C1 segment of cervical spinal cord (tissue), 14 donors: ENCODE measurements at places on chromosomes 2 and 18.

GRCh38 chr18:23330423-23330822, 122.7 kb upstream of the RIOK3 start:
- DNase-seq: no peak

DNA sequence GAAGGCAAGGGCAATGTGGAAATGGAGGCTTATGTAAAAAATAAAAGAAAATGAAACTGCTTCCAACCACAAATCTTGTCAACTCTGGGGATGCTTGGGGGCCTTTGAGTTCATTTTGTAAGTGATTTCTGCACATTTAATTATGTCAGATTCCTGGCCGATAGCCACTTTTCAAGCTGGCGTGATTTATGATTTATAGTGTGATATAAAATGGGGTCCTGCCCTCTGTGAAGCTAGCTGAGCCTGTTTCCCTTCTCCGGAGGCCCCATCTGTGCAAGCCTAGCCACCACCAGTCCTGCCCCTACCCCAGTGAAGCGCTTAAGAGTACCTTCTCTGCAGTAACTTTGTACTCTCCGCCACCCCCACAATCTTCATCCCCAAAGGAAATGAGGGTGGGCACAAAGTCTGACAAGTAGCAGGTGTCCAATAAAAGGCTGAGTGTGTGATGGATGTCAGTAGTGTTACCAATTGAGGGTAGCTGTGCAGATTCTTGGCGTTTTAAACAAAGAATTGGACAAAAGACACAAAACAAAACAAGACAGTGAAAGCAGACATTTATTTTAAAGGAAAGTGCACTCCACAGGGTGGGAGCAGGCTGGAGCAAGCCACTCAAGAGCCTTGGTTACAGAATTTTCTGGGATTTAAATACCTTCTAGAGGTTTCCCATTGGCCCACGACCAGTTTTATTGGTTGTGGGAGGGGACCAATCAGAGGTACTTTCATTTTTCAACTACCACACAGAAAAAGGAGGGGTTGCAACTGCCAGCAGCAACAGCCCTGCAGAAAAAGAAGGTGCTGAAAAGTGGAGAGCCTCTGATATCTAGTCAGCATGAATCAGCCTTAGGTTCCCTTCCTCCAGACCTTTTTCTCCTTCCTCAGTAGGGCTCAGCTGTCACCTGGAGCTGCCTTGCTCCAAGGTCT, 39.0 kb upstream of the SIX3 start:
- DNase-seq: no peak

- DNase-seq: no peak
These were observed 92.3 kb downstream of the KLF7 start for GRCh38 chr2:207073412-207073800.

- DNase-seq: no peak
These were observed 18.4 kb upstream of the CAB39 start for GRCh38 chr2:230694241-230694640.

- no peak for DNase-seq
These were observed 484.2 kb downstream of the PID1 start for GRCh38 chr2:228786901-228787300.

- no peak for DNase-seq
These were observed 13.6 kb upstream of the ZSCAN30 start for GRCh38 chr18:35303610-35304009.

GRCh38 chr18:68937029-68937599, 139.2 kb downstream of the CCDC102B start:
- DNase-seq: no peak

DNA sequence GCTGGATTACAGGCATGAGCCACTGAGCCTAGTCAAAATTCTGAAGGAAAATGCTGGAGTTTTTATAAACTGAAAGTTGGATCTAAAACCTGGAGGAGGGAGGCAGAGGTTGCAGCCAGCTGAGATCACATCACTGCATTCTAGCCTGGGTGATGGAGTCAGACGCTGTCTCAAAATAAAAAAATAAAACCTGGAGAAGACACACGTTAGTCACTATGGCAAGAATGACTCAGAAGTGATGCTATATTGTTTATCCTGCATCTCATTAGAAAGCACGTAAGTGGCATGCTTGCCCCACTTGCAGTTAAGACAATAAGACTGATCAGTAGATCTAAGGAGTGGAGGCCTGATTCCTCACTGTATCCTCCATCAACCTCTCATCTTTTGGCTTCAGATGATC, 106.6 kb upstream of the STON1 start:
- no peak for DNase-seq

DNA sequence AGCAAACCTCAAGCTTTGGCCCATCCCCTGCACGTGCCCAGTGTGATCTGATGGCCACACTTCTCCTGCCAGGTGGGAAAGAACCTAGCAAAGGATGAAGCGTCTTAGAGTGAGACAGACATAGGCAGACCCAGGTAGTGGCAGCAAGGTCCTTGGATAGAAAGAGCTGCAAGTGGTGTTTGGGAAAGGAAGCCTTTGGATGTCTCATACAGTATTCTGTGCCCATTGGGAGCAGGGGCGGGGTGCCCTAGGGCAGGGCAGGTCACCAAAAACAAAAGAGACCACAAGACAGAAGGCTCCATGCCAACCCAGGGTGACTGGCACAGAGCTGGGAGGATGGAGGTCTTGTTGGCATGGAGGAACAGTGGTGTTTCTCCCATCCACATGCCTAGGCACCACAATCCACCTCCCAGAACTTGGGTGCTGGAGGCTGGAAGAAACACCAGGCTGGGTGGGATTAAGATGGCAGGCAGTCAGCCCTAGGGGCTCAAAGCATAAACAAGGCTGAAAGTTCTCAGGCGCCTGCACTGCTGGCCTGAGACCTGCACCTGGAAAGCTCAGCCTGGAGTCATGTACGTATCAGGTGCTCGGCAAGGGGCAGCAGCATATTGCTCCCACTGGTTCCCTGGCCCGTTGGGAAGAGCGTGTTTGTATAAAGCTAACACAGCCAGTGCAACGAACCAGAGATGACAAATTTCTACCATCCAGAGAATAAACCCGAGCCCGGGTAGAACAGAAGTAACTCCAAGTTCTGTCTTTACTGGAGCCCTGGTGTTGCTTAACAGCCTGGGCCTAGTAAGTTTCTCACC, 52.9 kb downstream of the CRACDL start:
- DNase-seq: no peak

DNA sequence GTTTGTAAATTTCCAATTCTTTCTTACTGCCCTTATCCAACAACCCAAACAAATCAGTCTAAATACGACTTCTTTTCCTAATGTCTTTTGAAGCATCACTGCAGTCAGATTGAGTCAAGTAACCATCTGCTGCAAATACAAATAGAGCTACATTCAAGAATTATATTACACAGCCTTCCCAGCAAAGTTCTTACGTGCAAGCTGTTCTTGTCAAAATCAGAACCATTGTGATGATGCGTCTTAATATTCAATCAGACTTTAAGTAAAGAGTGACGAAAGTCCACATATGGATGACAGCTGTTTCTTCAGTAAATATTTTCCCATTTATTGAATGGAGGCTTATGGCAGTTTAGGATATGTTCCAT, 943.8 kb downstream of the LRP1B start:
- no peak for DNase-seq

DNA sequence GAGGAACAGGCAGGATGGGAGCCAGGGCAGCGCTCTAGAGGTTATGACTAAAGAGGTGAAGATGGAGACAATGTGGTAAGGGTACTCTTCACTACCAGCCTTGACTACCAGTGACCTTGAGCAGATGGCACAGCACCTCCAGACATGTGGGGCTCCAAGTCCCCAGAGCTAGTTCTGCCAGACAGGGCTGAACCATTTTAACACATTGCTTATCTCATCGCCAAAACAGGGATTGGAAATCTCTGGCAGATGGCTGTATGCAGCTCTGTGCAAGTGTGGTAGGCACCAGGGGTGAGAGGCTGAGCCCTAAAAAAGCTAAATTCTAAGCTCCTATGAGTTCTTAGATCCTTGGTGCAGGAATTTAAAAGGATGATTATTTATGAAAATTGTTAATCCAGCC, 41.3 kb downstream of the FSHR start:
- DNase-seq: no peak

GRCh38 chr2:228624733-228625132, 443.2 kb upstream of the SPHKAP start:
- DNase-seq: no peak

- no peak for DNase-seq
These were observed 78.3 kb downstream of the EVA1A start for GRCh38 chr2:75482398-75482797.

- DNase-seq: no peak
These were observed 247.6 kb downstream of the SLC8A1 start for GRCh38 chr2:40204268-40204667.

- no peak for DNase-seq
These were observed 15.9 kb upstream of the ARMC9 start for GRCh38 chr2:231182513-231182899.

GRCh38 chr2:25402477-25402876, 60.8 kb upstream of the DNMT3A start:
- DNase-seq: no peak

DNA sequence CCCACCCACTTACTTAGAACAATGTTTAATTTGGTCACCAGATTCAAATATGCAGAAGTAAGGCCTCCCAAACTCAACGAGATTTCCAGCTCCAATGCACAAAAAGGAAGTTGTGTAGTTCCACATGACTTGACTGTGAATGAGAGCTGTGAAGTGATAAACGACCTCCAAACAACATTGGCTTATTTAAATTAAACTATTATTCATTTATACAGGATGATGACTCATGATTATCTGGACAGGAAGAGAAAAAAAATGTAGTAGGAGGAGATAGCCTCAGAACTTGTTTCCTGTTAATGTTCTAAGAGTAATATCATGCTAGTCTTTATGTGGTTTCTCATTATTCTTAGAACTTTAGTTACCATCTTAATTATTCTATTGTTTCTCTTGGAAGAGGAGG, 237.3 kb downstream of the C1D start:
- DNase-seq: no peak

GRCh38 chr2:56130463-56131070, 53.2 kb upstream of the CCDC85A start:
- DNase-seq: no peak

GRCh38 chr18:525036-525797, 24.7 kb upstream of the COLEC12 start:
- no peak for DNase-seq

DNA sequence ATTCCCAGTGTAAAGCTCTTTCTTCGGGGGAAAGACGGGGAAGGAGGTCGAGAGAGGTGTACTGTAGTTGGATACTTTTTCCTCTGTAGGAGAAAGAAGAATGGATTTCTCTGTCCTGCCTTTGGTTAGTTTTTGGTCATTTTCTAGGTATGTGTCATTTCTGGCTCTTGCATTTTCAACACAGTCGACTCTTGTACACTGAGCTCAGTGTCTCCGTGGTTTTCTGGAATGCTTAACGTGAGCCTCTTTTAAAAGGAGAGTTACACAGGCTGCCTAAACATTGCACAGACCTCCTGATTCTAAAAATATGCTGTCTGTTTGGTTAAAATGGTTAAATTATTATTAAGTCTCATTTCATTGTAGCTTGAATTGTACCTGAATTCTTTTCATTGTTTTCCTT, 21.8 kb upstream of the GLS start:
- no peak for DNase-seq

DNA sequence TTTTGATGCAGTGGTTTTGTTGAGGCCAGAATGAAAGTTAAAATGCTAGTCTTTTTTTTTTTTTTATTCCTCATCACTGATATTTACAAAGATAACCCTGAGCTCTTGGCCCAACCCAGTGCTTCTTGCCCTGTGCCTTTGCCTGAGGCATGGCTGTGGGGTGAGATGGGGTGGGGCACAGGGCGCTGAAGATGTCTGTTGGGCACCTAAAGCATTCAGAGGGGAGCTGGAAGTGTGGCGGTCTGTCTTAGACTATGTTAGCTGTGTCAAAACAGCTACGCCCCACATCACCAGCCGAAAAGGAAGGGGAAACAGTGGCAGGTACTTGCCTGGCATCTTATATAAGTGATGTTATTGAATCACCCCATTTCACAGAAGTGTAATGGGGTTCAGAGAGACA, 20.7 kb downstream of the TOGARAM2 start:
- no peak for DNase-seq

GRCh38 chr18:13465124-13465446, 246.5 kb downstream of the LDLRAD4 start:
- DNase-seq: no peak

DNA sequence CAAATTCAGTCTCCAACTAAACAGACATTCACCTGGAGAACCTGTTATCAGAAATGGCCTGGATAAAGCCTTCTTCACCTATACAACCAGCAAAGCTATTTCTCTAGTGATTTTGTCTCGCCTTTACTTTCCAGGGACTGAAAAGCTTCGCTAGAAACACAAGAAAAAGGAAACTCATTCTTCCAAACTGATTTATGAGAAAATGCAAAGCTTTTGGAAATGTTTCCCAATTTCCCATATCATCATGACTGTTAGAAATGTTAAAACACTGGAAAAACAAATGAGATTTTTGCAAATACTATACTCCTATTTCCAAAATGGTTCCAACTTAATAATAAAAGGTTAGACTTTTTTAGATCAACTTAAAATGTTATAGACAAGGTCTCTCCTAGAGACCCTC, 218.7 kb downstream of the PAX3 start:
- DNase-seq: no peak

- DNase-seq: no peak
These were observed 73.0 kb downstream of the NCKAP5 start for GRCh38 chr2:133495226-133495625.

GRCh38 chr2:178943745-178944144, 106.2 kb downstream of the CCDC141 start:
- DNase-seq: no peak

- DNase-seq: no peak
These were observed 53.8 kb upstream of the FOSL2 start for GRCh38 chr2:28338831-28339321.

DNA sequence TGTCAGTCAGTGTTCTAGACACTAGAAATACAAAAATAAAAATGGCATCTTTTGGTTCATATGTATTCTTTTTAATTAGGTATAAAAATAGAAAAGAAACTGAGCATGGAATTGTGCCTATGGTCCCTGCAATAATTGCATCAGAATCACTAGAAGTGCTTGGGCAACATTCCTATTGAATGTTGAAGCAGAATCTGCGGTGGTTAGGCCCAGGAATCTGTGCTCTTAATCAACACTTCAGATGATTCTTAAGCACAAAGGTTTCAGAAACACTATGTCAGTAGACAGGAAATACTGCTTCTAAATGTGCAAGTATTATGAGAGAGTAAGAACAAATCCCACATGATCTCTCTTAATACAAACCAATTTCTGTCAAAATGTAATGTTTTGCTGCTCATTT, 20.3 kb upstream of the RBBP8 start:
- DNase-seq: no peak

- peak; percentile 63 for DNase-seq
These were observed 42.8 kb downstream of the SCRN3 start for GRCh38 chr2:174438146-174438886.

GRCh38 chr2:81495556-81495955, 1191.0 kb upstream of the LRRTM1 start:
- no peak for DNase-seq

GRCh38 chr2:177727577-177728398, 335.2 kb downstream of the AGPS start:
- DNase-seq: no peak
